Activated naive CD8-positive, alpha-beta T cell treated with anti-CD3 and anti-CD28 coated beads, Interleukin-2, amount 10 ng/mL, durations not matched to agents 7 days and 5 days (primary cell): ENCODE measurements at places on chromosomes 11 and 22. TPM values are rescaled to one million over a fixed set of nuclear protein-coding genes. Genes with fewer than 3 reads are reported as not detected.

DNA sequence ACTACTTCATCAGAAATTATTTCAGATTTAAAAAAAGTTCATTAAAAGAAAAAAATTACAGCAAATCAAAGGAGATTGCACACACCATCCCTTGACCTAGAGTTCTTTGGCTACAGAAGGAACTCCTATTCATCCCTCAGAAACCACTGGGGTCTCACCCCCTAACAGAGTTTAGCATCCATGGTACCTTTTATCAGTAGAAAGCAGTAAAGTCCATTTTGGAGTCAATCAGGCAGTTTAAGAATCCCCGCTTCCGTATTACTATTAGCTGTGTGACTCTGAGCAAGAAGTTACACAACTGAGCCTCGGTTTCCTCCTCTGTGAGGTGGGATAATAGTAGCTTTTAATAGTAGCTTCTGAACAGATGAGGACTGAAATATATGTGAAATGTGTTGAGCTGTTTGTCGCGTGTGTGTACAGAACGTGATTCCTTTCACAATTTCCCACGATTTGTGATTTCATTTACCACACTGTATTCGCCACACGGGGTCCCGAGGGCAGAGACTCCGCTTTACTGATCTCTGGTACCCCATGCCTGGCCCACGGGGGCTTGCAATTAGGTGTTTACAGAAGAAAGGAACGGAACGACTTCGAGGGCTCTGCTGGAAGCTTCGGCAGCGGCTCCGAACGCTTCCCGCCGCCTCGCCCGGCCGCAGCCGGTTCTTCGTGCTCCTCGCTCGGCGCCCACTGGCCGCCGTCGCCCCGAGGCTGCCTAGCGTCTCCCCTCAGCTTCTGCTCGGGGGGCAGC lies 72.5 kb upstream of the ZBED5 start:
- H3K36me3 ChIP-seq, result no peaks in the 10 kb centered on the region
- H3K4me3 ChIP-seq, result peak overlapping the region; percentile 64
- peaks cover 58% of the 10 kb centered on the region for H3K27me3 ChIP-seq
- no peak overlapping the region for H3K27ac ChIP-seq

Gene OR51B5
- not detected for total RNA-seq

Gene HBG1
- total RNA-seq, result not detected

GRCh38 chr11:106493751-106494150 lies 416.3 kb downstream of the AASDHPPT start:
- H3K4me1 ChIP-seq, result no peaks in the 10 kb centered on the region
- no peak overlapping the region for H3K27ac ChIP-seq
- H3K27me3 ChIP-seq, result no peaks in the 10 kb centered on the region
- no peak for DNase-seq
- H3K4me3 ChIP-seq, result no peak overlapping the region
- H3K36me3 ChIP-seq, result no peaks in the 10 kb centered on the region

DNA sequence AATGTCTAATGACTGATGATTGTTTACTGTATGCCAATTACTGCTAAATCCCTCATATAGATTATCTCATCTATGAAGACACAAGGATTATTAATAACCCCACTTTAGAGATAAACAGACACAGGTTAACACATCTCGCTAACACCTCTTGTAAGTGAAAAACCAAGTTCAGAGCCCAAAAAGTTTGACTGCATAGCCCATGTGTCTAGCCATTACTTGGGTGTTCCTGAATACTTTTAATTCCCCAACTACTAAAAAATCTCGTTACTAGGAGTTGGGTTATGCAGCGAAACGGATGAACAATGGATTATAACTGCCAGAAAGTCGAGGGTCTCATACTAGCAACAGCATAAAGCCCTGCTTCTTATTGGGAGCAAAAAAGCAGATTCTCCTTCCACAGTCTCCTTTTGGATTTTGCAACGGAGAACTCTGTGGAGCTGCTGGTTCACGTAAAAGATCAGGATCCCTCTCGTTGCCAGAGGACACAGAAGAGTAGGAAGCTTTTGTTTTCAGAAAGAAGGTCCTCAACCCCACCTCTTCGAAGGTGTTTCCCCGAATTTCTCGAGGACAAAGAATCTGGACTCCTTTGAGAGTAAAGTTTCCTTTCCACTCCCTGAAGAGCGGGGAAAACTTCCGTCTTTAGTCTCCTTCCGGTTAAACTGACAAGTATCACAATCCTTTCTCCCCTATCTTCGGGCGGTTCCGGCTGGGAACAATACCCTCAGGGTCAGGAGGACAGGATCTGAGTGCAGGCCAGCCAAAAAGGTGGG lies 979 bp downstream of the ZBED5 start:
- H3K4me3 ChIP-seq, result peak overlapping the region; percentile 100
- DNase-seq, result no peak
- peaks cover 31% of the 10 kb centered on the region for H3K36me3 ChIP-seq

GRCh38 chr22:43890901-43891331 lies 897 bp downstream of the PNPLA5 start:
- no peak overlapping the region for H3K27ac ChIP-seq
- H3K36me3 ChIP-seq, result no peaks in the 10 kb centered on the region
- H3K27me3 ChIP-seq, result peaks cover 44% of the 10 kb centered on the region
- peak; percentile 24 for DNase-seq

Gene AQP11
- 0.48 TPM for total RNA-seq

DNA sequence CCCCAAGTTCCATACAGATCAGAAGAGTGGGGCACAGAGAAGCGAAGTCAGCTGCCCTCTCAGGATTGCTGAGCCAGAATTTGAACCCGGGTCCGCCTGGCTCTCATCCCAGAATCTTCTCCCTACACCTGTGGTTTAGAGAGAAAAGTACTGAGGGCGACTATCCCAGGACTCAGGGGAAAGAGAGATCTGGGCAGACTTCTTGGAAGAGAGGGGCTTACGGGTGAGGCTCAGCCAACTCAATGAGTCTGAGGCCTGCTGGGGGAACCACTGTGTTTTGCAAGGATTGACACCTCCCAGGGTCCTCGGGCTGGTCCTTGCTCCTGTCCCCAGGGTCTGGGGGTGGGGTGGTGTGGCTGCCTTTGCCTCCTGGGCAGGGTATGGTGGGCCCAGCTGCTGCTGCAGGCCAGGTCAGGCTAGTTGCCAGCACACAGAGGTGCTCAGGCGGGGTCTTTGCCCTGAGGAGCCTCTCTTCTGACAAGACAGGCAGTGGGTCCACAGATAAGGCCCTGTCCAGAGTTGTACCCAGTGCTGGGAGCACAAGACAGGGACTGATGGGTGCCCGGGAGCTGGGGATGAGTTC lies 1.2 kb downstream of the CAPN5 start:
- H3K4me3 ChIP-seq, result peak overlapping the region; percentile 76
- peaks cover 18% of the 10 kb centered on the region for H3K4me1 ChIP-seq
- DNase-seq, result no peak
- no peak overlapping the region for H3K27ac ChIP-seq
